ENCODE measurements at places on chromosomes 4 and X.

DNA sequence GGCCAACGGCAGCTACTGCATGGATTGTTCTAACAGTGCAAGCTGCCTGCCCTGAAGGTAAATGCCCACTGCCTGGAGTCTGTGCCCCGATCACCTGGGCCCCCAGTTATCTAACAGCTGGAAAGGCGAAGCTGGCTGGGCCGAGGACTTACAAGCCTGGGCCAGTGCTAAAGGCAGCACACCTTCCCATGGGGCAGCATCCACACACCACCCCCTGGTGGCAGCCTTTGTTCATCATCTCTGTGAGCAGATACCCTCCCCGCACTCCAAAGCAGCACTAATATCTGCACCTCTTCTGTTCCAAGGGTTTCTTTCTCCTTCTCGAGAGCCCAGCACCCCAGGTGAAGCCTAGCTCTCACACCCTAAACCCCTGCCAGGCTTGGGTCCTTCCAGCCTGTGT lies 7.6 kb downstream of the SLC2A9 start:
- DNase-seq: no peak

- DNase-seq: no peak
These were observed 183.2 kb downstream of the RAP1GDS1 start for GRCh38 chr4:98444371-98444770.

GRCh38 chr4:82842593-82842992 lies 44.0 kb upstream of the SCD5 start:
- DNase-seq: no peak

GRCh38 chr4:108651014-108651791 lies 804 bp downstream of the OSTC start:
- DNase-seq: no peak

DNA sequence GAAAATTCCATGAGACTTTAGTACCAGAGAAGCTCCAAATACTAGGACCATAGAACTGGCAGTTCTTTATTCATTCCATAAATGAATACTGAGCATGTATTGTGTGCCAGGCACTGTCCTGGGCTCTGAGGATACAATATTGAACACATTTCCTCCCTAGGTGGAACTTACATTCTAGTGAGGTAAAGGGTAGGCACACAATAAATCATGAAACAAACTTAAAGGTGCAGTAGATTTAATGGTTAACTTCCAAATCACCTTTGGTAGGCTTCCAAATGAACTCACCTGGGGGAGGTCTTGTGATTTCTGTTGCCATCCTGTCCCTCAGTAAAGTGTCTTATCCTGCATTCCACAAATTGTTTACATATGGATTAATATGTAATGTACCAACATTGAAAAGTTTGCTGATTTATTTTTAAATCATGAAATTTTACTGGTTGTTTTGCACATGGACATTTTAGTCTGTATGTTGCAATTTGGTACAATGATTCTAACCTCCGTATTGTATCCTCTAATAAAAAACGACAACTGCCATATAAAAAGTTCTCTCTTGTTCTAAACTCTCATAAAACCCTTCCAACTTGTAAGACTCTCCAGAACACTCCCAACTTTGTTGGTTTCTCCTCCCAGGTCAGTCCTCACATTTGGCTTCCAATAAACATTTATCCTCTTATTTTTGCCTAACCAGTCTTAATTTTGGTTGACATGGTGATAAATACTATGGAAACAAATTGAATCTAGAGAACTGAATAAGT lies 4.5 kb upstream of the MAGEA11 start:
- DNase-seq: no peak

DNA sequence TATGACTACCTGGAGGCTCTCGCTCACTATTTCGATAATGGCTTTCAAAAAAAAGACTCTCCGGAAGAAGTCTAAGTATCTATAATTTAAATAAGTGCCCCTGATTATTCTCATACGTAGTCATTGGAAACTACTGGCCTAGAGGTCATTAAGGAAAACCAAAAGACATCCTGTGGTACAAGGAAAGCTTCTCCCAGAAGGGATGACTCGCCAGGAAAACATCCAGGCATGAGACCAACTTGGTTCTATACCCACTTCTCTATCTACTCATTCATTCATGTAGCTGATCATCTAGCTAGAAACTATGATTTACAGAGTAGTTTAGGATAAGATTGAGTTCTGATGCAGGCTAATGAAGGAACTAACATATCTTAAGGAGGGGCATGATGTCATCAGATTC lies 37.7 kb downstream of the SOX3 start:
- DNase-seq: no peak

GRCh38 chr4:121098266-121098665 lies 25.9 kb upstream of the NDNF start:
- no peak for DNase-seq

GRCh38 chr4:24470666-24471485 lies 113.5 kb downstream of the DHX15 start:
- DNase-seq: no peak

DNA sequence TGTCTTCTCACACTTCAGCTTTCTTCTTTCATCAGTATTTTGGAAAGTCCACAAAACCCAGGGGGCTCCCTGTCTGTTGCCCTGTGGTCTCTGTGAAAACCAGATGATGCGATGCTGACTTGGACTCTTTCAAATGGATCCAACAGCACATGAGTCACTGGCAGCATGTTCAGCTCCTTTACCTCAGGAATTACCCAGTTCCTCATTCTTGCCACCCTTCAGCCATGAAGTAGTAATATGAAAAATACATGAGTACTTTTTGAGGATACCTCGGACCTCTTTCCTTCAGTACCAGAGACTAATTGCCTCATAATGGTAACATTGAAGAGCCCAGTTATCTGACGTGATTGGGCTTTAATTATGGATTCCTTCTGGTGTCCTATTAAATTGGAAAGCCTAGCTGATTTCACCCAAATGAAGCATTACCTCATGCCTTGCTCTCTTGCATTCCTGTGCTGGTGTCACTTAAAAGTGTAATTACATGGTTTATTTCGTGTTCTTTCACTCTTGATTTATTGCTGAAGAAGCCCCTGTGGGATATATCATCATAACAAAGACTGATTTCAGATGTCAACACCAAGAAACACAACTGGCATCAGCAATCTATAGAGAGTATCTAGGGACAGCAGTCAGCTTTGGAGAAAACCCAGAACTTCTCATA lies 63.4 kb downstream of the NFKB1 start:
- peak; percentile 45 for DNase-seq

- DNase-seq: no peak
These were observed 70.1 kb upstream of the ENPP6 start for GRCh38 chr4:184287697-184288255.

GRCh38 chr4:119521268-119521667 lies 107.3 kb downstream of the PDE5A start:
- no peak for DNase-seq

GRCh38 chr4:92307181-92307580 lies 3.4 kb downstream of the GRID2 start:
- DNase-seq: no peak

DNA sequence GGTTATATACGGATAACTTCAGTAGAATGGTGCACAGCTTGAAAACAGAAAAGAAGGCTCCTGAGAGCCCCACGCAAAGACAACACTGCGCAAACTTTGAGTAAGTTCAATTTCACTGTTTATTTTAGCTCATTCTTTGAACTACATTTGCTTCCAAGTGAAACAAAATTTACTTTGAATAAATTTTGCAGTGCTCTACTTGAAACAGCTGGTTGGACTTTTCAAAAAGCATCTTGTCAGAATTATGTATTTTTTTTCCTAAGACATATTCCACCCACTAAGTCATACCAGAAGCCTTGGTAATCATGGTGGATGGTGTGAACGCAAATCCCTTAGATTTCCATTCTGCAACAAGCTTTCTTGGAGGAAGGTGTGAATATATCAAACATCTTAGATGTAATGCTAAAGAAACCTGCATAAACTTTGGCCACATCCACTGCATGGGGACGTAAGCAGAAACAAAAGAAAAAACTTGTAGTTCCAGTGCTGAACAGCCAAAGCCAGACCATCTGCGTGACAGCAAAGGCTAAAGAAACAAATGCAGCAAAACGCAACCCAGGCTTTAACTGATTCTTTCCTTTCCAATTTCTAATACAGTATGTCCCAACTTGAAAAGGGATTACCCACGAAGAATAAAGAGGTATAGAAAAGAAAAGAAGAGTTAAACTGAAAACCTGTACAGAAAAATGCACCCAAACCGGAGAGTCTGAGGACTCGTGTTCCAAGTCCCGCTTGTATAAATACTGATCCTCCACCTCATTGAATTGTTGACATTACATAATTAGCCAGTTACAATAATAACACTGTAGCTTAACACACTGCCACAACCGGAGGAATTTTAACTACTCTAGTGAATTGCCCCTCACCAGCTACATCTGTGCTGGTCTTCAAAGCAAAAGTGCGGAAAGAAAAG lies 90.9 kb downstream of the SH3RF1 start:
- no peak for DNase-seq

DNA sequence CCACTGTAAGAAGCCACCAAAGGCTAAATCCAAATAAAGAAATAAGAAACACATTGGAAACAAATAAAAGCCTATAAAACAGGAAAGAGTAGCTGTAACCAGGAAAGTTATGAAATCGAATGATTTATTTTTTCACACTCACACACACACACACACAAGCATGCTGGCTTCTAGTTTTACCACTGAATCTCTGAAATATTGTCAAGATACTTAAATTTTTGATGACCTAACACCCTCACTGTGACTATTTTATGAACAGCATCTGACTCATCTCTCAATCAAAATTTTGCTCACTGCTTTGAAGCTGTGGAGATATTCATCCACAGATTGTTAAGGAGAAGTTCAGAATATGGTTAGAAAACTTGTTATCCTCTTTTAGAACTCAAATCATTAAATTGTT lies 13.9 kb upstream of the GABRB1 start:
- no peak for DNase-seq

DNA sequence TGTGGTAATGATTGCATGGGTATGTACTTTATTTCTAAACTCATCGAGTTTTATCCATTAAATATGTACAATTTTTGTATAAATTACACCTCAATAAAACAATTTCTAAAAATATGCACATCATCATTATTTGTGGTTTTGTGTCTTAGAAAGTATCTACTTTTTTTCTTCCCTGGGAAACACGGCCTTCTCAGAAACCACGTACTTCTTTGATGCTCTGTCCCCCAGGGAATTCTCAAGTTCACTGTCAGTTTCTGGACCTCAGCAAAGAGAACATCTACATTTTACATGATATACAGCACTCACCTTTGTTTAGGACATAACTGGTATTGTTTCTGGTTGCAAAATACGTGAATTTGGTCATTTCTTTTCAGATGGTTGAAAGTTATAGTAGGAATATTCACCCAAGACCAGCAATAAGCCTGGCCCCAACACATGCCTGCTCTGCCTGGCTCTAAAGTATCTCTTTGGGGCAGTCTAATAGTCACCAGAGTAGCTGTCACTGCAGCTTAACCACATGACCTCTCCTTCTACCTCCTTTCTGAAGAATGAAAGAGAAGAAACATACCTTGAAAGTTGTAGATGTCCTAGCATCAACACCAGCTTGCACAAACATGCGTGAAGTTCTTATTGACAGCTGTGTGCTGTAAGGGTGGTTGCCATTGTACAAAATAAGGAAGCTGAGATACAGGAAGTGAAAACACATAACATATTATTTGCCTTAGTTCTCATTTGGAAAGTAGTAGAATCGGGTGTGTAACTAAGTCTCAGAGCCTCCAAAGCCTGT lies 48.4 kb upstream of the SPANXN4 start:
- DNase-seq: no peak

DNA sequence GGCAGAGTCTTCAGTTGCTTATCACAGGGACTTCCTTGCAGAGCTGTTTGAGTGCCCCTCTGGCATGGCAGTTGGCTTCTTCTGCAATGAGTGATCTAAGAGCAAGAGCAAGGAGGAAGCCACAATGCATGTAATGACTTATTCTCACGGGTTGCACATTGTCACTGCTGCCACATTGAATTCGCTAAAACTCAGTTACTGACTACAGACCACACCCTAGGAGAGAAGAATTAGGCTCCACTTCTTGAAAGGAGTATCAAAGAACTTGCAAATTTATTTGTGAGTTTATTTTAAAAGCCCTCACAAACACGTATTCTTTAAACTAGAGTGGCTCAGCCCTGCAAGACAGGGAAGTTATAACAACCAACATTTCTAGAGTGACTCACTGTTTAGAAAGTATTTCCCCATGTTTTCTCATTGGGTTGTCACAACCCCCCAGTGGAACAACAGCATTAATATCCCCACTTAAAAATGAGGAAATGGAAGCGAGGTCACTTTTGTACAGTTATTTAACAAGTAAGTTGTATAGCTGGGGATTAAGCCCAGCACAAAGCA lies 32.4 kb upstream of the RBPJ start:
- peak; percentile 46 for DNase-seq

- no peak for DNase-seq
These were observed 1.6 kb upstream of the LIN54 start for GRCh38 chr4:83012200-83012686.

DNA sequence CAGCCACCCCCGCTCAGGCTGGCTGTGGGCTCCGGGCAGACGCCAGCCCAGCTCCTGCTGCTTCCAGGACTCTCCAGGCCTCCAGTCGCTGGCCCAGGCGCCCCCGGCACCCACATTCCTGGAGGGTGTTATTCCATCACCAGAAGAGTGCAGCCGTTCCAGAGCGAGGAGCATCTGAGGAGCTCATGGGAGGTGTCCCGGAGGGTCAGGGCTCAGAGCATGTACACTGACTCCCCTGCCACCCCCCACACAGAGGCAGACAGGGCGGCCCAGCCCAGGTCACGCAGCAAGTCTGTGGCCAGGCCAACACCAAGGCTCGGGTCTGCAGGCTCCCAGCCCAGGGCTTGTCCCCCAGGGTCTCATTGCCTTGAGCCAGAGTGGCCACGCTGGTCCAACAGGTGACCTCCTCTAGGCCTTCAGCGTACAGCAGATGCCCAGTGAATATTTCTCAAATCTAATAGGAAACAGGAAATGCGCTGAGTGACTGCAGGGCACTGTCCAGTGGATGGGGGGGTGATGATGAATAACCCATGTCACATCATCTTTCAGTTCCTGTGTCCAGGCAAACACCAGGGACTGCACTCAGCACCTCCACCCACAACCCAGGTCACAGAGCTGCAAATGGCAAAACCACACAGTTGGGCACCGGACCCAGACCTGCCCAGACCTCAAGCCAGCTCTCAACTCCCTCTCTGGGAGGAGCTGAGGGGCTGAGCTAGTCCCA lies 37.2 kb downstream of the ABLIM2 start:
- DNase-seq: no peak

DNA sequence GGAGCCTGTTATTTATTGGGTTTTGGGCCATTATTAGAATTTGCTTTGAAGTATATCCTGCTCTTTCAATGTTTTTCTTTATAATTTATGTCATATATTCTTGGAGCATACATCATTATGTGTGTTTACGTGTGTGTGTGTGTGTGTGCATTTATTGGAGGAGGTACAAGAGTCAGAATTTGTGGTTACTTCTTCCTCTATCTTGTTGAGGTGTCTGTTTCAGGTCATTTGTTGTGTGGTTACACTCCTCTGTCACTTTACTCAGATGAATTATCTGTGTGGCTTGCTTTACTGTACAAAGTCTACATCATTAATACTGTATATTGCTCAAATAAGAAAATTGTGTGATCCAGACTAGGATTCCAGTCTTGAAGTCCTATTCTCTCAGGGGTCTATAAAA lies 1957.4 kb upstream of the TENM3 start:
- no peak for DNase-seq

GRCh38 chrX:97320305-97320704 lies 436.6 kb downstream of the RPA4 start:
- DNase-seq: no peak

Data from stimulated activated CD8-positive, alpha-beta memory T cell treated with anti-CD3 and anti-CD28 coated beads, Interleukin-7, amount 100 ng/mL, for 48 hours (primary cell).